ENCODE measurements at places on chromosomes 5 and 9. TPM values are rescaled to one million over a fixed set of nuclear protein-coding genes. Genes with fewer than 3 reads are reported as not detected.

The SLC6A18 gene
- not detected for total RNA-seq

DNA sequence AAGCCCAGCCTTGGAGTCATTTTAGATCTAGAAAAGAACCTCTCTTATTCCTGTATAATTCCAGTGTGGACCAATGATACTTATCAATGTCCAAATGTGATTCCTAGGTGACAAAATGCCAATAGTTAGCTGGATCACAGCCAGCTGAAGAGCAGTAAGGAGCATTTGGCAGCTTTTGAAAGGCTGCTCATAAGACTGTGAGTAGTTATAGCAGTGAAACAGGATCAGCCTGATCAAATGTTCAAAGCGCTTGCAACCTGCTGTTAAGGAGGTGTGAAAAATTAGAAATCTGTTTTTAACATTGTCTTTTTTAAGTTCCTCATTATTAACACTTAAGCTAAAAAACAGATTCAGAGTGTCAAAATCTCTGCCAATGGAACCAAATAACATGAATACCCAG lies 85.1 kb downstream of the SSBP2 start:
- DNase-seq: no peak

DNA sequence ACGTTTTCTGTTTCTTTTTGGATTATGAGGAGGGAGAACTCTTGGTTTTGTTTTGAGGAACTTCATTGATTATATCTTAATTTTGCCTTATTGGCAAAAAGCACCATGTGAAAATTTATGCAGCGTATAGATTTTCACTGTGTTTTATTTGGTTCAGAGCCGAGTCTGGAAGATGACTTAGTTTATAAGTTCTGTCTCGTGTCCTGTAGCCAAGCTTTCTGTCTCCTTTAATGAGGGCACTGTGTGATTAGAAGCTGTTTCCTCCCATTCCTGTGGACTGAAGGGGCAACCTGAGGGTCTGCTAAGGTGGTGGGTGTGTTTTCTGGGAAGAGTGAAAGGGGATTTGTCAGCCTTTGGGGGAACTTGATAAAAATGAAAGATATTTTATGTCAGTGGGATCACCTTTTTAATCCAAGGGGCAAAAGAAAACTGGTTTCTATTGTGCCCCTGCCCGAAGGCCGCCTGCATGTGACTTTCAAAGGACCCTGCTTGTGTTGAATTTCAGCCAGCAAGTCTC lies 262.1 kb downstream of the FANCC start:
- DNase-seq: no peak

DNA sequence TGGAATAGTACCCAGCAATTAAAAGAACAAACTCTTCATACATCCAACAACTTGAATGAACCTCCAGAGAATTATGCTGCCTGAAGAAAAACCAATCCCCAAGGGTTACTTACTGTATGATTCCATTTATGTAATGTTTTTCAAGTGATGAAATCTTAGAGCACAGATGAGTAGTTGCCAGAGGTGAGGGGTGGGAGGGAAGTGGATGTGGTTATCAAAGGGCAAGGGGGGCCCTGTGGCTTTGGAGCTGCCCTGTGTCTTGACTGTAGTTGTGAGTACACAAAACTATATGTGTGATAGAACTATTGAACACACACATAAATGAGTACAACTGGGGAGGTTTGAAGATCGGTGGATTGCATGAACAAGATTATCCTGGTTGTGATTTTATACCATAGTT lies 115.8 kb upstream of the SLC25A48 start:
- no peak for DNase-seq

The PCDHGA9 gene
- total RNA-seq: 3.1 TPM

- DNase-seq: no peak
Observed at GRCh38 chr9:29740518-29740917, 2167.2 kb upstream of the C9orf72 start.

DNA sequence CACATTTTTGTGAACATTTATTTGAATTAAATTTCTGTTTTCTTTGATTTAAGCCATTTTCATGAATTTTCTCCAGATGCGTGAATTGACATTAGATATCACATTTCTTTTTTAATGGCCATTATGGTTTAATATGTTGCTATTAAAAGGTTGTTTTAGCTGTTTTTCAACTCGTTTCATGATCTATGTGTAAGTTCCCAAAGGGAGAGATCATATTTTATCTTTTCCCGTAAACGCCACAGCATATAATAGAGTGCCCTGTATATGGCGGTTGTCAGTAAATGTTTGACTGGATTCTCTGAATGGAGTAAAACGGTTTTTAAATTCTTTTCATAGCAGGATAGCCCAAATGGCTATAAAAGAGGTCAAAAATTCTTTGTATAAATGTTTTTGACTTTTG lies 35.8 kb downstream of the ZCCHC7 start:
- no peak for DNase-seq

DNA sequence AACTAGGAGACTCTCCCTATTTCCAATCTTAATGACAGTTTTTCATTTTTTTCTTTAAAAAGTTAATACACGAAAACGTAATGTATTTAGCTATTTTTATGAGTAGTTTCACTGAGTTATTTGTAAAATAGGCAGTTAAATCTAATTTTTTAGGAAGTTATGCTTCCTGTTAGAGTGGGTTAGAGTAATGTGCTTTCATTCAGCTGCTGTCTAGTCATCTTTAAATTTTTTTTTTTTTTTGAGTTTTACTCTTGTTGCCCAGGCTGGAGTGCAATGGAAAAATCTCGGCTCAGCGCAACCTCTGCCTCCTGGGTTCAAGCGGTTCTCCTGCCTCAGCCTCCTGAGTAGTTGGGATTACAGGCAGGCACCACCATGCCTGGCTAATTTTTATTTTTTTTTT lies 34.0 kb downstream of the CDC42SE2 start:
- DNase-seq: no peak

GRCh38 chr9:20996809-20997208 lies 34.6 kb downstream of the HACD4 start:
- DNase-seq: no peak

The SEMA5A gene
- 31.1 TPM for total RNA-seq

- DNase-seq: no peak
Observed at GRCh38 chr5:84088996-84089395, 295.7 kb downstream of the EDIL3 start.

DNA sequence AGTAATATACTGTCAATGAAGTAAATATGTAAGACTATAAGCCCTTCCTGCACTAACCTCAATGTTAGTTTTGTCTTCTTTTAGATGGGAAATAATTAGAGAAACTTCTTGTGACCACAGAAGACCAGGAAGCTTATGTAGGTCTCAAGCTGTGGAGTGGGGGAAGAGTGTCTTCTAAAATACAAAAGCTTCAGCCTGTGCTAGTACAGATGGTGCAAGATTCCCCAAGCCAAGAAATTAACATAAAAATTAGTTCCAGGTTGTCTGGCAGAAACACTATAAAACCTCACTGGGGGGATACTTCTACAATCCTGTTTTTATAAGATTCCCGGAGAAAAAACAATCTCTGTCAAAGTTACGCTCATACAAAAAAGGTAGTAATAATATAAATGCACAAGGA lies 103.6 kb downstream of the FNBP1 start:
- DNase-seq: no peak

DNA sequence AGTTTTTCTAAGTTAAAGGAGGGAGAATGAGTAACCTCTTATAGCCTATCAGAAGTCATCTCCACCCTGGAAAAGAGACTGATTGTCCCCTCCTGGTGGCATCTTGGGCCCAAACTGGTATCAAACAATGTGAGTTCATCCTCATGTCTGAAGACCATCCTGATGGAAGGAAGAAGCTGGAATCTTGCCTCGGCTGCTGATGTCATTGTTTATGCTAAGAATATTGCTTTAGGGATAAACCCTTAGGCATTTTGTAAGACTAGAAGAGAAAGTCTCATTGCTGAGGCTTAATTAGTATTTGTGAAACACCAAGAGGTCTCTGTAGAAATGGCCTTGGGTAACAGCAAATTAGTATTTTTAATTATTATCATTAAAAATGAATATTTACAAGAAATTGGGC lies 65.7 kb upstream of the KCNN2 start:
- no peak for DNase-seq

The PDE8B gene
- 7.8 TPM for total RNA-seq

- no peak for DNase-seq
Observed at GRCh38 chr9:99677281-99677680, 144.4 kb upstream of the NR4A3 start.

The FBXL7 gene
- total RNA-seq: 63.8 TPM

DNA sequence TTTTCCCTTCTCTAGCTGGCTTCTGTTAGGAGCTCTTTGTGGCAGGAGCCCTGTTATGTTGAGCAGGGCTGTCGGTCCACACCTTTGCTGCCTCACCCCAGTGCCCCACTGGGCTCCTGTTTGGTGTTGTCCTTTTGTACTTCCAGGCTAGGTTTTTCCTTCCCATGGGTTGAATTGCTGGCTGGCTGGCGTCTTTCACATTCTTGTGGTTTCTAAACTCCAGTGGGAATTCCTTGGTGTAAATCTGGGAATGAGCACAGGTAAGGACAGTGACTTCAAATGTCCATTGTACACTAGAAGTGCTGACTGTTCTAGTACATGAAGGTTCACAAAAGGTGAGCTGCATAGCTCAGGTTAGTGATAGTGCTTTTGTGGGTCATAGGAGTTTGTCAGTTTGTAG lies 30.4 kb downstream of the RASGRF2 start:
- no peak for DNase-seq

DNA sequence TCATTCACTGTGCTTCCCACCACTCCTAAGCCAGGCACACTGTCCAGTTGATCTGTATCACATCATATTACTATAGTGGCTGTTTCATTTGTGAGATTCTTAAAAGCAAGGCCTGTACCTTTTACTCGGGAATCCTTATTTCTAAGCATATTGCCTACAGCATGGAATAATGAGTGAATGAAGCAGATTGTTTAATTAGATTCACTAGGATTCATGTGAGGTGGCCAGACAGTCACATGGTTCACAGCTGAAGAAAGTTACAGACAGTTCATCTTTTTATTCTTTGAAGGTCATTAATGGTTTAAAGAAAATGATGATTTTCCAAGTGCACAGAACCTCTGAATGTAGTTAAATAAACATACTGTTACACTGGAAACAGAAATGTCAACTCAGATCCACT lies 24.3 kb upstream of the SEMA6A start:
- DNase-seq: no peak

GRCh38 chr5:179273073-179273435 lies 72.2 kb downstream of the ADAMTS2 start:
- no peak for DNase-seq

DNA sequence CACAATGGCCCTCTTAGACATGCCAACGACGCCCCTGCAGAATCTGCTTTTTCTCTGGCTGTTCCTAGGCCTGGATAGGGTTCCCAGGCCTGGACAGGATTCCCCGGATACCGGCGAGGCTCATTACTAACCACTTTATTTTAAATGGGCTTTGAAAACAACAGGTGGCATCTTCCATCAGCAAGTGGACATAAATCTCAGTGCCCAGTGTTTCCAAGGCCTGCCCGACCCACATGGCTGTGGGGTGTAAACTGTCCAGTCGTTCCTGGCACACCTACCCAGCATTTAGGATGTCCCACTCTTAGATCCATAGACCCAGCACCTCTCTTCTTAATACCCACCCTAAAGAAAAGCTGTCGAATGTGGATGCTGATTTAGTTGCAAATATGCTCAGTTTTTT lies 896 bp downstream of the CMBL start:
- no peak for DNase-seq

The PCDHGA5 gene
- 2.4 TPM for total RNA-seq

The PCDHA2 gene
- 4.2 TPM for total RNA-seq

All from endothelial cell (in vitro differentiated cells).